ENCODE measurements at places on chromosomes 11 and 22. TPM values are rescaled to one million over a fixed set of nuclear protein-coding genes. Genes with fewer than 3 reads are reported as not detected.

DNA sequence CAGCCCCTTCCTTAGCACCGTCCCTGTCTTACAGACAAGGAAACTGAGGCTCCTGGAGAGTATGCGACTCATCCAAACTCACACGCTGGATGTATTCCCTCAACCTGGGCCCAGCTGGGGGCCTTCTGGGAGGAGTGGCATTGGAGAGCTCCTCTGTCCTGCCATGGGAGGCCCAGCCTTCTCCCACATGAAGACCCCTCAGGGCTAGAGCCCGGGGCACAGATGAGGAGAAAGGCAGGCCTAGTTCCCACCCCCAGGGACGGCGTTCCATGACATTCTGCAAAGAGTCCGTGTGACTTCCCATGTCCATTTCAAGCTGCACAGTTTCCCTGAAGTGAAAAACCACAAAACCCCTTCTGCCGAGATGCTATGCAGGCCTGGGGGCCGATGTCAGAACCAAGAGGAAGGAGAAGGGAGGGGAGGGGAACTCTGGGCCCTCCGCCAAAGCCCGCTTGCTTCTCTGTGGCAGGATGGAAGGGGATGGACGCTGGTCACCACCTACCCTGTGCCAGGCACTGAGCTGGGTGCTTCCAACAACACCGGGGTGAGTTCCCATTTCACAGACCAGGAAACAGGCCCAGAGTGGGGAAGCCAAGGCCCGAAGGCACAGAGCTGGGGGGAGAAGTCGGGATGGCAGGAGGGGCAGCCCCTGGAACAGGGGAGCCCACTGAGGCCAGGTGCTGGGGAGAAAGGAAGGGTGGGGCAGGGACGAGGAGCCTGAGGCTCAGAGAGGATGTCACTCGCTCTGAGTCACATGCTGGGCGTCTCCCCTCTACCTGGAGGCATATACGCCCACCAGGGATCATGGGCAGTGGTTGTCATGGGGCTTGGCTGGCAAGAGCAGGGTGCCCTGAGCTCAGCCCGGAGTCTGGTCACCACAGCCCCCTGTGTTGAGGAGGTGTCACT lies 15.7 kb downstream of the RAC2 start:
- no peak for DNase-seq

Gene GAL3ST1
- 11.3 TPM for total RNA-seq

Gene TSGA10IP
- 5.4 TPM for total RNA-seq

DNA sequence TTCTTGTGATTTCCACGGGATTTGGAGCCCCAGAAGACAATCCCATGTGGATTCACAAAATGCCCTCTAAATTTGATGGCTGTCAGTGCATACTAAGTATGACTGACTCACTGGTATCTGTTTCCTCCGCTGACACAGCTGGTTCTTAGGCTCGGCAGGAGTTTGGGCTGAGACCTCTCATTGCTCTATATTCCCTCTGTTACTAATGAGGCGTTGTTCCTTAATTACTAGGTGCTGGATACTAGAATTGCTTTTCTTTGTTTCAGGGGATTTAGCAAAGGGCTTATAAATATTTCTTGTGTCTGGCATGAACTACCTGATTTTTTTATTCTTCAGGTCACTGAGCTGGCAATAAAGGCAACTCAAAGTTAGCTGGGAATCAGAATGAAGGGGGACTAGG lies 53.2 kb upstream of the EHF start:
- DNase-seq, result no peak

Gene ANKK1
- 2.2 TPM for total RNA-seq

DNA sequence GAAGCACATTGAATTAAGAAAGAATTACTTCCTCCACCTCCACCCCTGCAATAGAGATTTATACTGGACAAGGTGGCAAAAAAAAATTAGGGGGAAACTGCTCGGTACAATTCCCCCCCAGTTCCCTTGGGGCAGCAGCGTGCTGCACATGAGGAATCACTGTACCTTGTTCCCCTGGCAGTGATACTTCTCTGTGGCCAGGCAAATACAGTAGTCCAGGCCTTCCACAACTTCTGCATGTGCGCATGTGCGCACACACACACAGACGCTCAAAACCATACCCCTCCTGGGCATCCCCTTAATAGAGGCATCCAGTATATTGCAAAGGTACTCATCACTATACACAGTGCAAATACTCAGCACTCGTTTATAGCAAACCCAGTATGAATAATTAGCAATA lies 68.9 kb downstream of the ARFGAP2 start:
- DNase-seq, result no peak

Gene DEUP1
- 22.8 TPM for total RNA-seq

Gene CARD16
- 1.5 TPM for total RNA-seq

Gene LRRN4CL
- total RNA-seq, result 5.6 TPM

DNA sequence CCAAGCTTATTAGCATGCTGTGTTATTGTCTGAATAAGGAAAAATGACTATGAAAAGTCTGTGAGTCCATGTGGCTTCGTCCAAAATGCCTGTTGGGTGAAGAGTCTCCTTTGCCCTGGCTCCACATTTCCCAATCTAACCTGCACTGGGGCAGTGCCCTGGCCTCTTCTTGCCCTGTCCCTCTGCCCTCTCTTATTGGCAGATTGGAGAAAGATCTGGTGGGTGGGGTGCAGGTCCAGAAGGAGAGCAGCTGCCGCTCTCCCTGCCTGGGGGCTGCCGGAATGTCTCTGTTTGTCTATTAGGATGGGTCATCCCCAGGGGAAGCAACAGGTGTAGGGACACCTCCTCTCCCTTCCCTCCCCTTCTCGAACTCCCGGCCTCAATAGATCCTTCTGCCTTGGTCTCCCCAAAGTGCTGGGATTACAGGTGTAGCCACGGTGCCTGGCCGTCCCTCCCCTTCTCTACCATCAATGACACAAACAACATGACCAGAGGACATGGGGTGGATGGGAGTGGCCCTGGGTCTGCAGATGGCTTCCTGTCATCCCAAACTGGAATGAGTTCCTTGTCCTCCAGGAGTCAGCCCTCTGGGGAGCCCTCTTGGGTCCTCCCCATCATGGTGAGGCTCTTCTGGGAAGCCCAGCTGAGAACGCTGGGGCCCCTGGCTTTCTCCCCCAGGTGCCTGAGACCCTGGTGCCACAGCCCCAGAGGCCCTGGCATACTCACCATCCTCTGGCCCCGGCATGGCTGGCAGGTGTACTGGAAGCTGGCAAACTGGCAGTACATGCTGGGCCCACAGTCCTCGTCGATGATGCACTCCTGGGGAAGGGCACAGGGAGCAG lies 40.5 kb downstream of the DKK3 start:
- no peak for DNase-seq

- DNase-seq, result peak; percentile 94
Observed at GRCh38 chr11:123261345-123262106, 66.5 kb upstream of the CLMP start.

- DNase-seq, result no peak
Observed at GRCh38 chr11:64869571-64870175, 8.7 kb downstream of the EHD1 start.

- DNase-seq, result no peak
Observed at GRCh38 chr22:22025320-22026156, 43.0 kb upstream of the TOP3B start.

DNA sequence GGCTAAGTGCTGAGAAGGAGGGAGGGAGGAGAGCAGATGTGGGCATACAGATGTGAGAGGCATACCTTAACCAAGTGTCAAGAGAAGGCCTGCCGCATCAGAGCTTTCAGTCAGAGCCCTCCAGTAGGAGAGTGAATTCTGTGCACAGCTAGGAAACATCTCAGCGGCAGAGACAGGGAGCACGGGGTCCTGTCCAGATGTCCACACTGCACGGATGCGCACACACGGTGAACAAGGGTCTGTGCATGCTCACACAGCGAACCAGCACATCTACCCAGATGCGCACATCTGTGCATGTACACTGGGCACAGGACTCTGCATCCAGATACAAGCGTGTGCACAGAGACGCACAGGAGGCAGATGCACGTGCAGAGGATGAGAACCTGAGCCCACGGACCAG lies 778.0 kb downstream of the BRD1 start:
- no peak for DNase-seq
